ENCODE measurements at places on chromosomes 3 and 15. TPM values are rescaled to one million over a fixed set of nuclear protein-coding genes. Genes with fewer than 3 reads are reported as not detected.

The FGF7 gene
- 92.2 TPM for total RNA-seq

The BCHE gene
- 5.8 TPM for total RNA-seq

The GOLGA8N gene
- 0.71 TPM for total RNA-seq

The WDR72 gene
- not detected for total RNA-seq

The FOXB1 gene
- not detected for total RNA-seq

The IL12A gene
- 1.7 TPM for total RNA-seq

The ADGRG7 gene
- total RNA-seq = not detected

The NMNAT3 gene
- under 0.01 TPM for total RNA-seq

The CCDC39 gene
- total RNA-seq = not detected

The ACAN gene
- not detected for total RNA-seq

The PLCL2 gene
- 6.4 TPM for total RNA-seq

The UBA7 gene
- 36.3 TPM for total RNA-seq

The RPL39L gene
- total RNA-seq = 35.7 TPM

The RARB gene
- total RNA-seq = 37.2 TPM

The SOX14 gene
- total RNA-seq = not detected

The NR2F2 gene
- total RNA-seq = 30.3 TPM

The KY gene
- not detected for total RNA-seq

The RAD51 gene
- total RNA-seq = 5.5 TPM

The NEK10 gene
- 6.7 TPM for total RNA-seq

The HACD2 gene
- 21.6 TPM for total RNA-seq

The CD200R1 gene
- total RNA-seq = not detected

The TNFSF10 gene
- total RNA-seq = 6.0 TPM

The BLM gene
- 7.5 TPM for total RNA-seq

The ISLR gene
- total RNA-seq = 136 TPM

The SPSB4 gene
- not detected for total RNA-seq

The GORASP1 gene
- 32.6 TPM for total RNA-seq

The VGLL3 gene
- 43.0 TPM for total RNA-seq

The IL16 gene
- total RNA-seq = under 0.01 TPM

The GOLGA8J gene
- not detected for total RNA-seq

The HTD2 gene
- total RNA-seq = 6.3 TPM

The MEX3B gene
- 2.9 TPM for total RNA-seq

The TIGIT gene
- not detected for total RNA-seq

The CEMIP gene
- 3.0 TPM for total RNA-seq

The ADIPOQ gene
- total RNA-seq = not detected

The SOX2 gene
- total RNA-seq = not detected

The RHOV gene
- total RNA-seq = not detected

The DHFR2 gene
- total RNA-seq = 1.6 TPM

The SLC2A2 gene
- total RNA-seq = not detected

The IQCH gene
- 2.3 TPM for total RNA-seq

The AADACL2 gene
- not detected for total RNA-seq

The GABRB3 gene
- 0.71 TPM for total RNA-seq

The CILP gene
- not detected for total RNA-seq

The DAZL gene
- not detected for total RNA-seq

The AQP9 gene
- total RNA-seq = not detected

The ZPLD1 gene
- not detected for total RNA-seq

The RBPMS2 gene
- total RNA-seq = not detected

The EFHB gene
- not detected for total RNA-seq

The ANKRD63 gene
- total RNA-seq = not detected

The DPPA2 gene
- not detected for total RNA-seq

The SLC12A1 gene
- not detected for total RNA-seq

The PLCH1 gene
- total RNA-seq = not detected

The TTC21A gene
- total RNA-seq = 6.0 TPM

The CFAP100 gene
- not detected for total RNA-seq

The NR2E3 gene
- 0.18 TPM for total RNA-seq

The CHL1 gene
- not detected for total RNA-seq

The ALDH1A2 gene
- total RNA-seq = 2.6 TPM
